ENCODE measurements at places on chromosomes 5 and 9.

GRCh38 chr5:97554977-97555643 is 372.1 kb upstream of the RIOK2 start:
- no peaks in the 10 kb centered on the region for H3K36me3 ChIP-seq
- no peak overlapping the region for H3K27ac ChIP-seq
- no peaks in the 10 kb centered on the region for H3K27me3 ChIP-seq
- DNase-seq: no peak
- H3K4me1 ChIP-seq: no peaks in the 10 kb centered on the region

DNA sequence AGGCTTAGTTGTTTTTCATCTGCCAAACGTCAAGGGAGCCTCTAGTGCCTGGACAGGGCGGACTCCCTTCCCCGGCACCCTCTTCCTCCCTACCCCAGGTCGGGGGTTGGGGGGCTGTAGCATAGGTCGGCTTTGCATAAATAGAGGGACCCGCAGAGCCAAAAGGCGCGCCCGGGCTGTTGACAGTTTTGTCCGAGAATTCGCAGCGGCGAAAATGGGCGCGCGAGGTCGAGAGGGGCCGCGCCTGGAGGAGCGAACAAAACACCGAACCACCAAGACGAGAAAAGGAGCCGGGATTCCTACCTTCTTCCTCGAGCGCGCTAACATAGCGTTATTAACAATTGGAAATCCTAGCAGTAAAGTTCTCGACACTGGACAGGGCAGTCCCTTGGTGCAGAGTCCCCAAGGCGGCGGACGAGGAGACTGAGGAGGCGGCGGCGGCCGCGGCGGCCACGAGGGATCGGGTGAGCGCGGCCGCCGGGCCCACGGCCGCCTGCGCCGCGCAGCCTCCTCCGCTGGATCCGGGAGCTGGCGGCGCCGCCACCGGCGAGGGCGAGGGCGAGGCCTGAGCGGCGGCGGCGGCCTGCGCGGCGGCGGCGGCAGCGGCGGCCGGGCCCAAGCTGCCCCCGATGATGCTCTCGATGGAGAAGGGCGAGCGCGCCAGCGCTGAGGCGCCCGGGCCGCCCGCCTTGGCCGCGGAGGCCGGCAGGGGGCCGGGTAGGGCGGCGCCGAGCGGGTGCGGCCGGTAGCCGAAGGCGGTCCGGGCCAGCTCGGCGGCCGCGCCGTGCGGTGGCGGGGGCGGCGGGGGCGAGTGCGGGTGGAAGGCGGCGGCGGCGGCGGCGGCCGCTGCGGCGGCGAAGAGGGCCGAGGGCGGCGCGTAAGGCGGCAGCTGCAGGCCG is 1.7 kb downstream of the FOXD1 start:
- H3K27me3 ChIP-seq: no peaks in the 10 kb centered on the region
- H3K4me3 ChIP-seq: peak overlapping the region; percentile 87
- H3K4me1 ChIP-seq: peaks cover 46% of the 10 kb centered on the region
- DNase-seq: no peak
- peak overlapping the region; percentile 83 for H3K27ac ChIP-seq

- H3K27ac ChIP-seq: no peak overlapping the region
- H3K4me3 ChIP-seq: no peak overlapping the region
- H3K27me3 ChIP-seq: no peaks in the 10 kb centered on the region
- H3K36me3 ChIP-seq: no peaks in the 10 kb centered on the region
- no peaks in the 10 kb centered on the region for H3K4me1 ChIP-seq
Measured at GRCh38 chr5:134273642-134274395, 47.9 kb upstream of the PPP2CA start.

GRCh38 chr9:115058175-115058574 is 59.8 kb downstream of the TNC start:
- H3K27ac ChIP-seq: no peak overlapping the region
- H3K36me3 ChIP-seq: no peaks in the 10 kb centered on the region
- H3K4me1 ChIP-seq: no peaks in the 10 kb centered on the region

GRCh38 chr5:52746539-52746938 is 41.2 kb upstream of the ITGA1 start:
- no peaks in the 10 kb centered on the region for H3K4me1 ChIP-seq
- no peak for DNase-seq
- H3K27me3 ChIP-seq: peaks cover 2% of the 10 kb centered on the region
- H3K27ac ChIP-seq: no peak overlapping the region

GRCh38 chr9:99274495-99274894 is 52.4 kb downstream of the SEC61B start:
- H3K4me3 ChIP-seq: no peak overlapping the region
- no peak overlapping the region for H3K27ac ChIP-seq
- H3K36me3 ChIP-seq: no peaks in the 10 kb centered on the region

DNA sequence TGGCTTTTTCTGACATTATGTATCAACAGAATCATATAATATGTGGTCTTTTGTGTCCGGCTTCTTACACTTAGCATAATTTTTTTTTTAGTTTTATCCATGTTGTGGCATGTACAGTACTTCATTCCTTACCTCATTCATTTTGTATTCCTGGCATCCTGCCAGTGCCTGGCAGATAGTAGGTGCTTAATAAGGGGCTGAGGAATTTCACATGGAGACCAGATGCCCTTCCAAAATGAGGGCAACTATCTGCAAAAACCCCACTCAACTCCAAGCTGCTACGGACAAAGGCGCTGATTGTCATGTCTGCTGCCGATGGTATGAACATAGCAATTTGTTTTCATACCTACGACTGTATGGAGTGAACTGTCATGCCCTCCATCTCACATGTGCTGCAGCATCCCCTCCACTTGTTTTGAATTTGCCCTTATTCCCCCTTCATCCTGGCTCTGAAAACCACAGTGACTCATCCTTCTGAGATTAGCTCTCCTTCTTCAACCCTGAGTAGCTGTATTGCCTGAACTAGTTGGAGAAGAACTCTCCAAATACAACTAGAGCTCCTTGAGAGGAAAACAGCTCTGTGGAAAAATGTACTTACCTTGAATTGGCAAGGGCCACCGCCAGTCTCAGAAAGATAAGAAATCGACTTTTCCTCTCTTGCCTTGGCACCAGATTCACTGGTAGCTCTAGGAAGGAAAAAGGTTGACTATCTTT is 41.3 kb upstream of the FOXE1 start:
- no peaks in the 10 kb centered on the region for H3K27me3 ChIP-seq
- no peak overlapping the region for H3K27ac ChIP-seq
- DNase-seq: no peak
- no peaks in the 10 kb centered on the region for H3K36me3 ChIP-seq
- H3K4me1 ChIP-seq: no peaks in the 10 kb centered on the region
- H3K4me3 ChIP-seq: no peak overlapping the region

GRCh38 chr5:100165309-100165708 is 369.9 kb upstream of the FAM174A start:
- DNase-seq: no peak
- no peaks in the 10 kb centered on the region for H3K27me3 ChIP-seq
- no peak overlapping the region for H3K4me3 ChIP-seq
- no peaks in the 10 kb centered on the region for H3K4me1 ChIP-seq
- no peaks in the 10 kb centered on the region for H3K36me3 ChIP-seq

GRCh38 chr5:400282-401145 is 42.5 kb upstream of the EXOC3 start:
- no peak for DNase-seq
- H3K27me3 ChIP-seq: no peaks in the 10 kb centered on the region
- no peak overlapping the region for H3K4me3 ChIP-seq
- H3K36me3 ChIP-seq: no peaks in the 10 kb centered on the region

DNA sequence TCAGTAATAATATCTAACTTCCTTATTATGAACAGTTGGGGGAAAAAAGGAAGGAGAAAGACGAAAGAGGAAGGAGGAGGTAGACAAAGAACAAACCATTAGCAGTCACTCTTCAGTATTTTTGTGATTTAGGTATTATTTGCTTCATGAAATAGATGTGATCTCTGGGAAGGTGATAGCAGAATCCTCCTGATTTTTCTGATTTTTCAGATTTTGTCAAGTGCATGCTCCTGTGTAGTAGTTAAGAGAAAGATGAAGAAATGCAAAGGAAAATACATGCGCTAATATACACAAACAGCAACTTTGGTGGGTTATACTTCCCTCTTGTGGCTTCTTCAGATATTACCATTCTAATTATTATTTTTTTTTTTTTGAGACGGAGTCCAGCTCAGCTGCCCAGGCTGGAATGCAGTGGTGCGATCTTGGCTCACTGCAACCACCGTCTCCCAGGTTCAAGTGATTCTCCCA is 31.6 kb downstream of the LMNB1 start:
- H3K4me1 ChIP-seq: no peaks in the 10 kb centered on the region
- no peak for DNase-seq
- H3K27me3 ChIP-seq: no peaks in the 10 kb centered on the region
- H3K4me3 ChIP-seq: no peak overlapping the region

DNA sequence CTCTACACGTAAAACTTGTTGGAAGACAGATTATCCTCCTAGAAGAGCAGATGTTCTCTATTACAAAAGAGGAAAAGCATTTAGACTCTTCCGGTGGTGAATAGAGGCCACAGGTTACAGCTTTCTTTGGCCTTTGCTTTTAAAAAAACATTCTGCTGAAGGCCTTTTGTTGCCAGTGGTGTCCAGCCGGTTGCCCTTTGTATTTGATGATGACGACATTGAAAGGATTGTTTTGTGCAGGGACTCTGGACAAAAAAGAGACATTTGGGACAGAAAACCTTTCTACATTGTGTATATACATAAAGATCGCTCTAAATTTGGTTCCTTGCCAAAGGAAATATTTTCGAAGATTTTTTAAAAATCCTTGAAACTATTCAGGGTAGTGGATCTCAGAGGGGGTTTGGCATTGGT is 180.3 kb downstream of the C9orf152 start:
- H3K27ac ChIP-seq: no peak overlapping the region
- H3K36me3 ChIP-seq: no peaks in the 10 kb centered on the region
- no peaks in the 10 kb centered on the region for H3K27me3 ChIP-seq

DNA sequence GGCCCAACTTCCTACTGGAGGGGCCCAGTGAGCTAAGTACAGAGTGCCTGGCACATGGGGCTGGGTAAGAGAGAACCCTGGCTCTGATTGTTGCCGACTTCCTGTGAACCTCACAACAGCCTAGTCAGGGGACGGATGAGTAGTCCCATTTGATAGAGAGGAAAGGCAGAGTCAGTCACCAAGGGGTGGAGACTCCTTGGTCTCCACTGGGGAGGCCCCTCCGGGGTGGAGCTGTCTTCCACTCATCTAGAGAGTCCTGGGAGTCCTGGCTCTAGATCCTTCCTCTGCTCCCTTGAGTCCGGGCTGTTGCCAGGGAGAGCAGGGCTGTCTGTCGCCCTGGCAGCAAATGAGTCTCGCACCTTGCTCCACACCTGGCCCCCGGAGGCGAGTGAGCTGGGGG is 8.0 kb downstream of the GRK6 start:
- H3K4me1 ChIP-seq: no peaks in the 10 kb centered on the region
- H3K27me3 ChIP-seq: no peaks in the 10 kb centered on the region
- no peaks in the 10 kb centered on the region for H3K36me3 ChIP-seq
- H3K27ac ChIP-seq: no peak overlapping the region
- no peak overlapping the region for H3K4me3 ChIP-seq
- no peak for DNase-seq

GRCh38 chr5:54876976-54877375 is 108.4 kb downstream of the ESM1 start:
- no peak for DNase-seq
- no peak overlapping the region for H3K27ac ChIP-seq
- no peaks in the 10 kb centered on the region for H3K4me1 ChIP-seq
- no peaks in the 10 kb centered on the region for H3K36me3 ChIP-seq
- no peak overlapping the region for H3K4me3 ChIP-seq

DNA sequence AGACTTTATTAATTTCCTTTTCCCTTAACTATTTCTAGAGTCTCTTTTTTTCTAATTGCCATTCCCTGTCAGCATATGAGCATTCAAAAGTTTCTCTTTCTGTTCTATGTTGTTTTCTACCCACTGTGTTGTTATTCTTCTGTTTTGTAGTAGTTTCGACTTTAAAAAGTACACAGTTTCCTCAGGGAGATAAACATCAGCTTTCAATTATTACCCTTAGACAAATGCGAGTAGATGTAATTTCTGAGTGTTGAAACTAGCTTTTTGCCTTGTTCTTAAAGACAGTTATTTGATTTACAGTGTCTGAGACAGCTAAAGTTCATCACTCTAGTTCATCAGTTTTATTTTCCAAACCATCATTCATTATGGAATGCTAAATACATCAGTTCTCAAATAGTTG is 19.5 kb downstream of the MTREX start:
- no peak overlapping the region for H3K27ac ChIP-seq
- no peaks in the 10 kb centered on the region for H3K4me1 ChIP-seq
- H3K4me3 ChIP-seq: no peak overlapping the region
- H3K36me3 ChIP-seq: peaks cover 2% of the 10 kb centered on the region

All from Panc1 (cell line).